ENCODE measurements at places on chromosomes 11 and 22. TPM values are rescaled to one million over a fixed set of nuclear protein-coding genes. Genes with fewer than 3 reads are reported as not detected.

GRCh38 chr22:22193923-22194322, 50.7 kb upstream of the VPREB1 start:
- DNase-seq, result no peak

DNA sequence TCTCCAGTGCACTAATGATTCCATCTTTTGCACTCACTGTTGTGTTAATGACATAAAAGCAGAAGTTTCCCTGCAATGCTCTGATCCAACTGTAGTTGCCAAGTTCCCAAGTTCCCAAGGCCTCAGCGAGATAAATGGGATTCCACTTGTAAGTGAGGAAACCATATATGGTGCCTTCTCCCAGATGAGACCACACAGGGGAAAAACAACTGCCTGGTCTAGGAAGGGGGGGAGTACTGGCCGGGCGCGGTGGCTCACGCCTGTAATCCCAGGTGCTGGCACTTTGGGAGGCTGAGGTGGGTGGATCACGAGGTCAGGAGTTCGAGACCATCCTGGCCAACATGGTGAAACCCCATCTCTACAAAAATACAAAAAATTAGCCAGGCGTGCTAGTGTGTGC, 23.3 kb upstream of the RELA start:
- no peak for DNase-seq

DNA sequence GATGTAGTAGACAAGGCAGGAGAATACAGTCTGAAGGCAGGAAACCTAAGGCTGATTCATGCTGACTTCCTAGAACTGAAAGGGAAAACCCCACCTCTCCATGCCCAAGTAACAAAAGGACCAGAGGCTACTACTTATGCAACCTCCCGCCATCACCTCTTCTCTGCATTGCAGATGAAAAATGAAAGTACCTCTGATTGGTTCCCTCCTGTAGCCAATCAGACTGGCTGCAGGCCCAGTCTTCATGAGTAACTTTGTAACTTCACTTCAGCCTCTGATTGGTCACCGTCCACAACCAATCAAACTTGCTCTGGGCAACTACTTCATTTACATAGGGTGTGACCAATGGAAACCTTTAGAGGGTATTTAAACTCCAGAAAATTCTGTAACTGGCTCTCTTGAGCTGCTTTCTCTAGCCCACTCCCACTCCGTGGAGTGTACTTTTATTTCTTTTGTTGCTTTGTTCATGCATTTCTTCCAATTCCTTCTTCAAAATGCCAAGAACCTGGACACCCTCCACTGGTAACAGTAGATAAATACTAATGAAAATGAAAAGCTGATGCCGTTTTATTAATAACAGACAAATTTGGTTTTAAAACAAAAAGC, 5.2 kb upstream of the MAP6 start:
- DNase-seq, result peak; percentile 56

- peak; percentile 63 for DNase-seq
Observed at GRCh38 chr11:34356576-34356912, 1.3 kb downstream of the ABTB2 start.

DNA sequence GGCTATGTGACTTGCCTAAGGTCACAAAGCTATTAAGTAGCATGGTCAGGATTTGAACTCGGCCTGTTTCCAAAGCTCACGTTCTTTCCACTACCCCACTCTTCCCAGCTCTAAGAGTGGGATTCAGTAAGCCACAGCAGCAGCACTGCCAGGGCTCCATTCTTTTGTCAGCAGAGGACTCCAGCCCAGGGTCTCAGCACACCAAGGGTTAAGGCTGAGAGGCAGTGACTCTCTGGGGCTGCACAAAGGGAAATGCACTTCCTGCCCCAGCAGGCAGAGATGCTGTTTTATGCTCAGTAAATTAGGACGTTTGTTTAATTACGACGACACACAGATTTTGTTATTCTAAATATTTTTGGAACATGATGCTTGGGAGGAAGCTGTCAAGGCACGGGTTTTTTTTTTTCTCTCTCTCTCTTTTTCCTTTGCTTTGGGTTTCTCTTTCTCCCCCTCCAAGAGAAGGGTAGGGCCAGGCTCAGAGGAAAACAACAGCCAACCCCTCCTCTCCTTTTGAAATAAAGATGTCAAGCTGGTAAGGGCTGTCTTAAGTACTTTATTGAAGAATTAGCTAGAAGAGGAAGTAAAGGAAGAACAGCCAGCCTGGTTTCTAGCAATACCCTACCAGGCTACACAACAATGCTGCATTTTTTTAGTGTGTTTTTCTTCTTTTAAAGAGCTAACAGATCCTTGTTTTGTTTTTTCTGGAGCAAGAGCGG, 2.8 kb downstream of the MYH9 start:
- DNase-seq, result no peak

GRCh38 chr11:8671193-8671612, 11.3 kb downstream of the TRIM66 start:
- DNase-seq, result peak; percentile 87

DNA sequence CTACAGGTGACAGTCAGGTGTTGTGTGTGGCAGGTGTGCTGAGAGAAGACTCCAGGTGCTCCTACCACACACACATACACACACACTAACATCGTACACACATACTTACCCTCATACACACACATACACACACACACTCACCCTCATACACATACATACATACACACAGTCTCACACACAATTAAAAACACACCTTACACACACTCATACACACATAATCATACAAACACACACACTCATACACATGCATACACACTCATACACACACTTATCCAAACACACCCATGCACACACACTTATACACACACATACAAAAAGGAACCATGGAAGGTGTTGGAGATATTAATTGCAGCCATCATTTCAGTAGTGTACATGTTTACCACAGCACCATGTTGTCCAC, 4.6 kb downstream of the KRTAP5-3 start:
- DNase-seq, result no peak

- DNase-seq, result no peak
Observed at GRCh38 chr11:120686516-120686915, 175.0 kb downstream of the GRIK4 start.

DNA sequence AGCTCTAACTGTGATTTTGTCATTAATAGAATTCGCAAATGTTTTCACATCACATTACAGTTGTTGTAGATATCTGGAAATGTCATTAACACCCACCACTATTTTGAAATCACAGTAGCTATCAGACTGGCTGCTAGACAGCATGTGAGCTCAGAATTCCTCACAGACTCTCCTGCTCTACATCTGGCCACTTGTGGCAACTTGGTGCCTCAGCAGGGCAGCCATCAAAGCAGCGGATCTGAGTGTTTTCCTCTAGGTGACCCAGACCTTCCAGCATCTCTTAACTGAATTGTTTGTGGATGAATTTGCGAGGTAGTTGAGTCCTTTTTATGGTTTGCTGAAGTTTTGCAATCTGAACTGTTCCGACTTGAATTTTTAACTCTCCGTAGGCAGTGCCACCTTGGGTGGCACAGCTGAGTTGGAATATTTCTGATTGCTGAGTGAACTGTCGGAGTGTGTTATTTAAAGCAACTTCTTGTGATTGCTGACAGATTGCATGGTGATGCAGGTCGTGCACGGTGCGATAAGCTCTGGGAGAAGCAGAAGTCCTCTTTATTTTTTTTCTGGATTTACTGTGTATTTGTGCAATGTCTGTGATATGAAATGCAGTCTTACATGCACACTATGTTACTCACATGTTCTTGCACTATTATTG, 114.0 kb upstream of the PLET1 start:
- no peak for DNase-seq

GRCh38 chr11:68053117-68053516, 14.3 kb downstream of the TCIRG1 start:
- peak; percentile 4 for DNase-seq

DNA sequence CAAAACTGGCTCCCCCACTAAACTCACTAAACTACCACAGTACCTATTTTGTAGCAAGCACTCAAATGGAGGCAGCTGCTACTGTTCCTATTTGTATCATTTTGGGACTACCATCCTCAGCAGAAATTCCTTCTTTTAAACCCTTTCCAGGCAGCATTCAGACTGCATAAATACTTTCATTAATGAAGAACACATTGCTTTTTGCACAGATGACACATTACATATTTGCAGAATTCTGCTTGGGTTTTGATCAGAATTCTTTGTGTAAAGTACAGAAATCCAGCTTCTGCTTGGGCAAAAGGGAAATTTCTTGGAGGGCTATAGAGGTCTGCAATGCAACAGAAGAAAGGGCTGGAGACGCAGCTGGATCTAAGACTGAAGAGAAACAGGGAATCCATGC, 24.2 kb downstream of the RBX1 start:
- DNase-seq, result no peak

GRCh38 chr11:34145073-34145472, 39.6 kb downstream of the NAT10 start:
- no peak for DNase-seq

GRCh38 chr11:118625976-118626375, 18.6 kb downstream of the PHLDB1 start:
- DNase-seq, result peak; percentile 19

DNA sequence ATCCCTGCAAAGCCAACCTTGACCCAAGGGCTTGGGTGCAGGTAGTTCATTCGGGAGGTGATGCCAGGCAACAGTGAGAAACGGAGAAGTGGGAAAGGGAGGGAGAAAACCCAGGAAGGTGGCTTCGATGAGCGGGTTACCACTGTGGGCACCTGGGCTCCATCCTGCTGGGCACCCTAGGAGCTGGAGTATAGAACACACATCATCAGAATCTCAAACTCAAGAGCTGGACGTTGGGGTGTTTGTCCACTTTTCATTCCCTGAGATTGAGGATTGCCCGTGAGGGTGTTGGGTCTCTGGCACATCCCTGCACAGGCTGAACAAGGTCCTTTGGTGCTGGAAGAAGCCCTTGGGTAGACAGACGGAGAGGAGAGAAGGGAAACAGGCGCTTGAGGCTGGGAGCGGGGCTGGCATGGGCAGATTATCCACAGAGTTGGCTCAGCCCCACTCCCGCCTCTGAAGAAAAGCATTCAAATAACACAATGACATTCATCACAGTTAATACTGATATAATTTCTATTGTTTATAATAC, 70.4 kb downstream of the LRRC32 start:
- DNase-seq, result no peak

DNA sequence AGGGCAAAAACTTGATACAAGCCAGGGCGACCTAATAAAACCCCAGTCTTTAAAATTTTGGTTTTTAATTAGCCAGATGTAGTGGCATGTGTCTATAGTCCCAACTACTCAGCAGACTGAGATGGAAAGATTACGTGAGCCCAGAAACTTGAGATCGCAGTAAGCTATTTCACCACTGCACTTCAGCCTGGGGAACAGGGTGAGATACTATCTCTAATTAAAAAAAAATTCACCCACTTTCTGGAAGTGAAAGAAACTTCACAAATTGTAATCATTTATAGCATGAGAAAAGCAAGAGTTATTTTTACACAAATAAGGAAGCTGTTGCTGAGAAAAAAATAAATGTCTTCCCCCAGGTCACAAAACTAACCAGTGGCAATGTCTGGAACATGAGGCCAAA, 882 bp upstream of the GLYATL2 start:
- DNase-seq, result no peak

DNA sequence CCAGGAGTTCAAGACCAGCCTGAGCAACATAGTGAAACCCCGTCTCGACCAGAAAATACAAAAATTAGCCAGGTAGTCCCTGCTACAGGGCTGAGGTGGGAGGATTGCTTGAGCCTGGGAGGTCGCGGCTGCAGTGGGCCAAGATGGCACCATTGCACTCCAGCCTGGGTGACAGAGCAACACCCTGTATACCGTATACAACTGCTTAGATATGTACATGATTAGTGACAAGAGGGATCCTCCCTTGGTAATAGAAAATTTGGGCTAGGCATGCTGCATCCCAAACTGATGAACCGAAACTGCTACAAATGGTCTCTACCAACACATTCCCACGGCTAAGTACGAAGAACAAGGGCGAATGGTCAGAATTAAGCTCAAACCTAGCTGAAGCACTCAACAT, 12.2 kb upstream of the SLC37A4 start:
- no peak for DNase-seq

DNA sequence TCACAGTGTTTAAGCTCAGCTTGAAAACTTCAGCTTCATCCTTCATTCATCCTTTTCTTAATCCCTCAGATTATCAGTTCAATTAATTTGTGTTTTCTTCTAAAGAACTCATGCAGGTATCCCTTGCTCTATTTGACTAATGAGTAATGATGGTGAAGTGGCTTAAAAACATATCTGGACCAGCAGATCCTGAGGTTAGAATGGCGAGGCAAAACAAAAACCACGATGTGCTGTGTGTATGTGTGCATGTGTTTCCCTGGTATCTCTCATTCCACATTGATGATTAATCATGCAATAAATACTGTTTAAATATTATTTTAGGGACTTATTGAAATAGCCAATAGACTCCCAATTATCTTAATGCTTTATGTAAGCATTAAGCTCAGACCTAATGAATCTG, 437.0 kb downstream of the DYNC2H1 start:
- no peak for DNase-seq

DNA sequence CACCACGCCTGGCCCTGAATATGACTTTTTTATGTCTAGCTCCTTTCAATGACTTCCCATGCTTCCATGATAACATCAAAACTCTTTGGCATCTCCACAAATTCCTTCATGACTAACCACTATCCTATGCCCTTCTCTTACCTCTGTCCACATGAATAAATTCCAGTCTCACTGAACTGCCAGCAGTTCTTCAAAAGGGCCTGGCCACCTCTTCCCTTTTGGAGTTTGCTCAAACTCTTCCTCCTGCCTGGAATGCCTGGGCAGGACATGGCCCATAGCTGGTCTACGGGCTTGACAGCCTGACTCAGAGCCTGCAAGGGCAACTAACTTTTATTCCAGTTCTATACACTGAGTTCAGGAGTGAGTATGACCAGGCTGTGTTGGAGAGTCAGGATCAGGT, 41.8 kb upstream of the ZBTB16 start:
- peak; percentile 13 for DNase-seq

GRCh38 chr11:115665958-115666357, 161.7 kb upstream of the CADM1 start:
- no peak for DNase-seq

- no peak for DNase-seq
Observed at GRCh38 chr22:37965940-37966664, 12.6 kb downstream of the POLR2F start.

GRCh38 chr22:32775957-32776356, 25.5 kb upstream of the TIMP3 start:
- no peak for DNase-seq

DNA sequence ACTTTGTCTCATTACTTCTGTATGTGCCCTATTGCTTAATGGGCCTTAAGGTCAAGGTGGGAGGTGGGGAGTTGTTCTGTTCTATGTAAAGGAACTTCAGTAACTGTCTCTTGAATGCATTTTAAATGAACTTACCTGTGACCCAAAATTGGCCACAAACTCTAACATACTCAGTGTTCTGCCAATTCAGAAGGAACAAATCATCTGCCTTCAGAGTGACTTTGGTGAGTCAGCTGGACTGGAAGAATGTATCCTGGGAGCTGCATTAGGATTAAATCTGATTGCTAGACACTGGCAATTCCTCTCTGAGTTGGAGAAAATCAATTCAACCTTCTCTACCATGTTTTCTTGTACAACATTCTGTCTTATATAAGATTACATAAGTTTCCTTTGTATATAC, 1104.8 kb downstream of the DLG2 start:
- DNase-seq, result no peak

Gene ARHGEF17
- 6.0 TPM for total RNA-seq

Gene SLC22A6
- not detected for total RNA-seq

Gene FGF19
- not detected for total RNA-seq

Gene CALCA
- total RNA-seq, result not detected

Gene RAPSN
- not detected for total RNA-seq

Gene HSPB2
- total RNA-seq, result not detected

Gene SLC25A18
- total RNA-seq, result 1.5 TPM

Gene OTOG
- total RNA-seq, result not detected

Gene AQP11
- total RNA-seq, result 0.23 TPM

Gene OR2AT4
- total RNA-seq, result under 0.01 TPM

Gene ME3
- 29.8 TPM for total RNA-seq

Gene DDX25
- 0.74 TPM for total RNA-seq

Gene TSSK2
- total RNA-seq, result not detected

All from Daoy (cell line).